ENCODE measurements at places on chromosomes 13 and 19.

- DNase-seq, result no peak
- peaks cover 7% of the 10 kb centered on the region for H3K27me3 ChIP-seq
- H3K27ac ChIP-seq, result no peak overlapping the region
- H3K4me1 ChIP-seq, result peaks cover 21% of the 10 kb centered on the region
- H3K36me3 ChIP-seq, result peaks cover 16% of the 10 kb centered on the region
These were observed 2.6 kb upstream of the UBE2S start for GRCh38 chr19:55410168-55410567.

GRCh38 chr19:7013678-7014077 is 7.6 kb downstream of the MBD3L2B start:
- no peak for DNase-seq
- no peak overlapping the region for H3K4me3 ChIP-seq
- peaks cover 17% of the 10 kb centered on the region for H3K4me1 ChIP-seq
- no peaks in the 10 kb centered on the region for H3K36me3 ChIP-seq

- H3K27me3 ChIP-seq, result peaks cover 3% of the 10 kb centered on the region
- peaks cover 60% of the 10 kb centered on the region for H3K4me1 ChIP-seq
- DNase-seq, result peak; percentile 69
- H3K27ac ChIP-seq, result peak overlapping the region; percentile 88
- H3K4me3 ChIP-seq, result peak overlapping the region; percentile 83
- H3K36me3 ChIP-seq, result peaks cover 2% of the 10 kb centered on the region
These were observed 8.4 kb downstream of the F2RL3 start for GRCh38 chr19:16897029-16897855.

GRCh38 chr13:44921246-44921877 is 67.9 kb downstream of the NUFIP1 start:
- H3K4me1 ChIP-seq, result no peaks in the 10 kb centered on the region
- no peak overlapping the region for H3K4me3 ChIP-seq
- DNase-seq, result no peak
- no peaks in the 10 kb centered on the region for H3K36me3 ChIP-seq

DNA sequence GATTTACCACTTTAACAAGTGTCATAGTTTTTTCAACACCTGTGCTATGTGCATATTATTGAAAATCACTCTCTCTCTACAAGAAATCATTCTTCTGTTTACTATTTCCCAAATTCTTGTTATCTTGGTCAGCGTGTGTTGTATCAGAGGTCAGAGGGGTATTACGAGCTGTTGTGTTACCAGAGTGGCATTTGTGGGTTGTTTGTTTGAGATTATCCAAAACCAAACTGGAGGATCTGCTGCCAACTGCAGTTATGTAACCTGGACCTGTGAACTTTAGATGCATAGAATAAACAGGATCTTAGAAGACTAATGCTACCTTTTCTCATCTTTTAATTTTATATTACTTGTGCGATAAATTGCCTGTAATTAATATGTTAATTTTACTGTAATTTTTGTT is 1751.4 kb upstream of the SPRY2 start:
- no peak for DNase-seq
- no peaks in the 10 kb centered on the region for H3K4me1 ChIP-seq
- H3K27me3 ChIP-seq, result no peaks in the 10 kb centered on the region
- no peak overlapping the region for H3K27ac ChIP-seq
- H3K36me3 ChIP-seq, result no peaks in the 10 kb centered on the region
- no peak overlapping the region for H3K4me3 ChIP-seq

DNA sequence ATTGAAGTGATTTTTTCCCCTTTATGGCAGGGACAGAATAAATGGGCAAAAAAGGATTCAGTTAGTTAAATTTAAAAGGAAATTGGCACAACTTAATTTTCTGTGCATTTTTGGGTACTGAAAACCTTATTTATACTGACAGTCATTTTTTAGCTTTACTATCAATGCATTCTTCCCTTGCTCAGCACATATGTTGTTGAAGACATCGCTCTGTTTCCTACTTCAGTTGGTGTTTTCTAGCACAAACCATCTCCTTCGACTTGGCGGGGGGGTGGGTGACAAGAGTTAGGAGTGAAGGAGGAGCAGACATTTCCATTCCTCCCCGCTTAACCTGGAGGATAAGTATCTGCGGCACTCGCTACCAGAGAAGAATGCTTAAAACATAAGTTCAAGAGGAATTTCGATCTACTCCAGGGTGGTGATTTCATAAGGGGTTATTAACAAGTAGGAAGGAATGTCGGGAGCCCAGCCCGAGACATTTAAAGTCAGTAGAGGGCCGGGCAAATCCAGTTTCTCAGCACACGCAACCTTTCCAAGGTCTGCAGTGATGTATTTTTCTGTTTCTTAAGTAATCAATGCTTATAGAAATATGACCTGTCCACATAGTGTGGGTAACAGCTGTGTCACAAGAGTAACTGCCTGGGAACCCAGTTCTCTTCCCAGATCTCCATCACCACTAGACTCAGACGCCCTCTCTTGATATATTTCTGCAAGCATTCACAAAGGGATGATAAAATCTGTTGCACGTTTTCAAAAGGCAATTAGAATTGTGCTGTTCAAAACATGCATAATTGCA is 525.8 kb downstream of the MYO16 start:
- H3K36me3 ChIP-seq, result no peaks in the 10 kb centered on the region
- no peak overlapping the region for H3K4me3 ChIP-seq
- no peak overlapping the region for H3K27ac ChIP-seq
- H3K4me1 ChIP-seq, result peaks cover 15% of the 10 kb centered on the region

DNA sequence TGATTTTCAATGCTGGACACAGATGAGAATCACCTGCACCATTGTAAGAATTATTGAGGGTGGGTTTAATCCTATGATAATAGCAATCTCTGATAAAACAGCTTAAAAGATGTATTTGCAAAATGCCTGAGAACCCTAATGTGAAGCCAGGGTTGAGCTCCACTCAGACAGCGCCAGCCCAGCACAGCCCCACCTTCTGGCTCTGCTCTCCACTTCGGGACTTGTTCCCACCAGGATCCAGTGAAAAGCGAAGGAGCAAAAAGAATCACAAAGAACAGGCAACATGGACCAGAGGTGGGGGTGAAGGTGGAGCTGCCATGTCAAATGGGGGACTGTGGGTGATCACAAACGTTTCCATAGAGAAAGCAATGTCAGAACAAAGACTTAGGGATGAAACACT is 18.6 kb upstream of the ZNF816 start:
- DNase-seq, result no peak
- no peak overlapping the region for H3K4me3 ChIP-seq
- peaks cover 16% of the 10 kb centered on the region for H3K27me3 ChIP-seq
- peaks cover 13% of the 10 kb centered on the region for H3K36me3 ChIP-seq

DNA sequence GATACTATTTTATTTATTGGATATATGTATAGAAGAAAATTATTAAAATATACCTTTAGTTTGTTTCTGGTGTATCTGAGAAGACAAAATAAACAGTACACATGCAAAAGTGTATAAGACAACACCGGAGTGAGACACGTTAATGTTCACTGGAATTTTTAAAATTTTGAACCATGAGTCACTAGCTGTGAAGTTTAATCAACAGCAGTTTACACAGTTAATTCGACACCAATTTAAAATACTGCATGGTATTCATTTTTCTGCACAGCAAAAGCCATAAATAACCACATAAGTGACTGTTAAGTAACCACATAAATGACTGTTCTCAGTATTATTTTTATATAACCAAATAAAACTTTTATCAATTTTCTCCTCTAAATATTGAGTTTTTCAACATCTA is 418.7 kb upstream of the NBEA start:
- no peak overlapping the region for H3K4me3 ChIP-seq
- no peaks in the 10 kb centered on the region for H3K27me3 ChIP-seq
- no peak for DNase-seq
- H3K36me3 ChIP-seq, result no peaks in the 10 kb centered on the region
- H3K4me1 ChIP-seq, result no peaks in the 10 kb centered on the region
- H3K27ac ChIP-seq, result no peak overlapping the region

GRCh38 chr19:16075430-16076153 is 703 bp upstream of the TPM4 start:
- no peaks in the 10 kb centered on the region for H3K27me3 ChIP-seq
- H3K4me1 ChIP-seq, result peaks cover 28% of the 10 kb centered on the region
- peaks cover 27% of the 10 kb centered on the region for H3K36me3 ChIP-seq

DNA sequence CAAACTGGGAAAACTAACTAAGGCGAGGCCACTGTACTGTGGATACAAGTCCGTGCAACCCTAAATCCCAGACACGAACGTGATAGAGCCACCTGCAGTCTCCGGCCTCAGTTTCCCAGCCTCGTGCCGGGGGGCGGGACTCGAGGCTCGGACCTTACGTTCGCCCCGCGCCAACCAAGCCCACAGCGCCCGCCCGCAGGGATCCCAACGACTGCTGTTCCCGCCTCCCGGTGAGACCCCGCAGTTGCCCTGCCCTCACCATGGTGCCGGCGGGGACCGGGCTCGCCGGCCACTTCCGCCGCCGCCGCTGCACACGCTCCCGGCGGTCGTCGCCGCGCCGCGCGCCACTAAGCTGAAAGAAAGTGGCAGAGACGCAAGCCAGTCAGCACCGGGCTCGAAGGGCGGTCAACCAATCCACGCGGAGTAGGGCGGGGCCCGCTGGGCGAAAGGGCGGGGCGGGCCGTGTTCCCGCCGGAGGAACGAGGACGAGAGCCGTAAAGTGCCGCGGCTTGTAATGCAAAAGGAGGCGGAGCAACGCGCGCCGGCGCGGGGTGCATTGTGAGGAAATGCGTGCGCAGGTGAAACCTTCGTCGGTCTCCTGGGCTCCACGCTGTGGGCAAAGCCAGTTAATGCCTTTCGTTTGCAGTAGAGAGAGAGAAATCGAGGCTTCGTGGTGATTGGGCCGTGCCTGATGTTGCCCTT is at the start of gene LSM4:
Gene LSM4 (minus strand): TSS at position 318 of the 702 bp plus-strand sequence. CDS start 56 bp downstream, at position 262.
- peak; percentile 99 for DNase-seq
- H3K4me3 ChIP-seq, result peak within 1 kb of the TSS; percentile 89
- peaks cover 32% of the 10 kb centered on the region for H3K4me1 ChIP-seq
- no peaks in the 10 kb centered on the region for H3K27me3 ChIP-seq

GRCh38 chr19:45638930-45639729 is at the start of gene EML2:
Gene EML2 (minus strand): TSS chr19:45639397. CDS start chr19:45639376, 21 bp downstream.
- H3K4me1 ChIP-seq, result peaks cover 27% of the 10 kb centered on the region
- peak within 1 kb of the TSS; percentile 94 for H3K4me3 ChIP-seq
- H3K27me3 ChIP-seq, result no peaks in the 10 kb centered on the region
- H3K27ac ChIP-seq, result peak within 1 kb of the TSS; percentile 95
- DNase-seq, result peak; percentile 19
- H3K36me3 ChIP-seq, result peaks cover 8% of the 10 kb centered on the region

DNA sequence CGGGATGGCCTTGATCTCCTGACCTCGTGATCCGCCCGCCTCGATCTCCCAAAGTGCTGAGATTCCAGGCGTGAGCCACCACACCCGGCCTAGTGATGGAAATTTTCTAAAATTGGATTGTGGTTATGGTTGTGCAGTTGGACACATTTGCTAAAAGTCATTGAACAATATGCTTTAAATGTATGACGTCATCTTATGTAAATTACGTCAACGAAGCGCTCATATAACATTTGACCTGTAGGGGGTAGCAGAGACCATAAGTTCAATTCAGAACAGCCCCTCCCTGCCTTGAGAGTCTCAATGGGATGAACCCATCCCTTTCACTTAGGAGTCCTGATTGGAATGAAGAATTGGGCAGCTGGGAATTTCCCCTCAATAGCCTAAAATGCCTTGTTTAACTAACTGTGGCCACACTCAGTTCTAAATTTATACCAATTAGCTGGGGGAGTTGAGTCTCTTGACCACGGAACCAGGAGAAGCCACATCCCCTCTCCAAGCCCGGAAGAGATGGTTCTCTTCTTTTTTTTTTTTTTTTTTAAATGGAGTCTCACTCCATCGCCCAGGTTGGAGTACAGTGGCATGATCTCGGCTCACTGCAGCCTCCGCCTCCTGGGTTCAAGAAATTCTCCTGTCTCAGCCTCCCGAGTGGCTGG is 15.2 kb upstream of the TLE6 start:
- peaks cover 20% of the 10 kb centered on the region for H3K4me1 ChIP-seq
- no peaks in the 10 kb centered on the region for H3K27me3 ChIP-seq
- H3K4me3 ChIP-seq, result no peak overlapping the region
- peak; percentile 48 for DNase-seq
- peak overlapping the region; percentile 62 for H3K27ac ChIP-seq
- H3K36me3 ChIP-seq, result no peaks in the 10 kb centered on the region
